Inflammatory macrophage (primary cell): ENCODE measurements at places on chromosomes 13 and 19.

DNA sequence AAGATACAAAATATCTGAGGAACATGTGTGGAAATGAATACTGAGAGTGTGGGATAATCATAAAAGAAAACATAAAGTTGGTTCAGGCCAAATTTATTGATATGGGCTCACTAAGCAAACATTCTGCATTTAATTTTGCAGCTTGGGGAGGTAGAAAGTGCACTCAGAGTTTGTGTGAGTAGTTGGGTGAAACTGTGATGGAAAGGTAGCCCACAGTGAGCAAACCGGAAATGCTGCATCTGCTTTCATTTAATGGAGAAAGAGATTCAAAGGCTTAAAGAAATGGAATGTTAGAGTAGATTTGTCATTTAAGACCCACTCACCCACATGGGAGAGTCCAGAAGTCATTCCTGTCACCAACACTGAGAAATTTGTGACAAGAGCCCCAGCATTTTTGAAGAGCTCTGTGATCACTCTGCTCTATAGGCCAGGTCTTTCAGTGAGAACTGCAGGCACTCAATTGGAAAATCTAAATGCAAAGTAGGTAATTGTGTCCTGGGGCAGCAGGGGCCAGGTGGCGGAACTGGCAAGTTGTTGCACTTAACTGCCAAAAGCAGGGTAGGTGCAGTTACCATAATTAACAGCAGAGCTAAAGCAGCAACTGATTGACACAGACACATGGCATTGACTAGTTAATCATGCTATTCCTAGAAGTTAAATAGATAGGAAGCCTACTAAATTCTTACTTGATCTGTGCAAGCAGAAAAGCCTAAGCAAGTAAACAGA is 1228.3 kb upstream of the PCDH20 start:
- DNase-seq, result no peak

GRCh38 chr19:13765395-13766094 is 1.2 kb downstream of the MRI1 start:
- DNase-seq, result no peak

DNA sequence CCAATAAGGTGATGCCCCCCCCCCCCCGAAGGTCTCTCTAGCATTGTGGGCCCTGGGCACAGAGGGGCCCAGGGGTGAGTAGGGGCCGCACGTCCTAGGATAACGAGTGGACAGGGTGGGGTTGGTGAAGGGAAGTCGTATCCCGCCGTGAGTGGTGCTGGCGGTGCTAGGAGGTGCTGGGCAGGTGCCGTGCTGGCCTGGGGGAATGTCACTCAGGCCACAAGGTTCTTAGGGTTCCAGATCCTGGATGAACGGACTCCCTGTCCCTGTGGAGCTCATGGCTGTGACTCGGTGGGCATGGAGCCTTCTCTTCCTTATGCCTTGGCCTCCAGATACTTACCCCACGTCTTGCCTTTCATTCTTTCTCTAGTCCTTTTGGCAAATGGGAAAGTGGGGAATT is 157.4 kb upstream of the SOX1 start:
- no peak for DNase-seq

DNA sequence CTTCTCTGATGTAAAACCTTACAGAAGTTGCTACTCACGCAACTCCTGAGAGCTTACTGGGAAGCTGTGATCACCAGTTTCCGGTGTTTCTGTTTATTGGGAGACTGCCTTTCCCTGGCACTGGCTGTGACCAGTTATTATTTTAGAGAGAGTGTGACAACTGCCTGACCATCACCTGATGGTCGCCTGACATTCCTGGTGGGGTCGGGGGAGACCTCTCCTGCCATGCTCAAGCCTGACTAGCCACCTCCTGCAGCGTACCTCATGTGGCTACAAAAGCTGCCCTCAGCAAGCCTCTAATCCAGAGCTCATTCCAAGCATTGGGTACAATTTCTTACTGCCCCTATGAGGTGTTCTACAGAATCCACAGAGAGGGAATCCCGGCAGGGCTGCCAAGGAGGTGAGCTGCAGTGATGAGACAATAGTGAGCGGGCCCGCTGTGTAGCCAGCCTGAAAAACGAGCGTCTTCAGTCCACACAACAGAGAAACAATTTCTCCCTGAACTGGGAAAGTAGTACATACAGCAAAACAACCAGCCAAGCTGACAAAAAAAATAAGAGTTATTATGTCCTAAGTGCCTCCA is 28.7 kb downstream of the GJA3 start:
- no peak for DNase-seq

DNA sequence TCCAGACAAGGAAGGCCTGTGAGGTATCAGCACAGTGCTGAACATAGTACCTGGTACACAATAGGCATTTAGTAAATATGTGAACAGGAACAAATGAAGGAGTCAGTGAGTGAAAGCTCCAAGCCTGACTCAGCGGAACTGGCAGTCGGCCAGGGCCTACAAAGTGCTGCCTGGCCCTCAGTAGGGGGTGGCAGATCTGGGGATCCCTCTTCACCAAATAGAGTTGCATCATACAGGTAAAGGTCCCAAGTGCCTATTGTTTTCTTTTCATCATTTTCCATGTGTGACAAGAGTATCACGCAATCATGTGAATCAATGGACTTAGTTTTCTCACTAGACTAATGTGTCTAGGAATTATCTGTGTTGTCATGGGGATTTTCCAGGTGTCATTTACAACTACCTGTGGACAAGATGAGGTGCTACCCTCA is 9.2 kb downstream of the CYP2B6 start:
- DNase-seq, result no peak

DNA sequence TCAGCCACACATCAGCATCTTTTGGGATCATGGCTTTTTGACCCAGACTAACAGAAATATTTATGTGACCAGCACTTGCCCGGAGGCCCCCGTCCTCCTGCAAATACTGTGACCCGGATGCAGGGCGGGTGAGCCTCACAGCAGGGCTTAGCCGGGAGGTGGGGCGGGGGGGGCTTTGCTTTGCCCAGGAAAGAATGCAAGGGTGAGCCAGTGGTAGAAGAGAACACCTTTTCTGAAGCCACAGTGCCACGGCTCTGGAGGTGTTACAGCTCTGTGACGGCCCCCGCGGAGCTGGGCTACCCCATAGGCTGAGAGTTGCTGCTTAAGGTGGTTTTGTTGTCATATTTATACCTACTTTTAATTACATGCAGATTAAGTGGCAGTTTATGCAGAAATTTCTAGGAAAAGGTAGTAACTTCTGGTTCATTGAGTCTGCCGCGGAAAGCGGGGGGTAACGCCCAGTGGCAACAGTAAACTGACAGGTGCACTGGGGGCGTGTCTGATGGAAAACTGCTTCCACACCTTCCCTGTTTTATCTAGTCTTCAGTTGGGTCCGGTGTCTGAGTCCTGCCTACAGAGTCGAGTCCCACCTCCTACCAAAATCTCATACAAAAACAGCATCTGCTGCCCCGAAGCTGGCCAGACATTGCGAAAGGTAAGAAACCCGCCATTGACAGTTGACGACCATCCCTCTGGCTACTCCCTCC is 187.9 kb downstream of the TEX29 start:
- no peak for DNase-seq

GRCh38 chr19:46296722-46297461 is at the start of gene HIF3A:
Gene HIF3A (plus strand): TSS chr19:46297042. CDS start chr19:46297077, 35 bp downstream.
- no peak for DNase-seq

GRCh38 chr19:18651733-18652132 is 14.9 kb downstream of the KLHL26 start:
- no peak for DNase-seq

DNA sequence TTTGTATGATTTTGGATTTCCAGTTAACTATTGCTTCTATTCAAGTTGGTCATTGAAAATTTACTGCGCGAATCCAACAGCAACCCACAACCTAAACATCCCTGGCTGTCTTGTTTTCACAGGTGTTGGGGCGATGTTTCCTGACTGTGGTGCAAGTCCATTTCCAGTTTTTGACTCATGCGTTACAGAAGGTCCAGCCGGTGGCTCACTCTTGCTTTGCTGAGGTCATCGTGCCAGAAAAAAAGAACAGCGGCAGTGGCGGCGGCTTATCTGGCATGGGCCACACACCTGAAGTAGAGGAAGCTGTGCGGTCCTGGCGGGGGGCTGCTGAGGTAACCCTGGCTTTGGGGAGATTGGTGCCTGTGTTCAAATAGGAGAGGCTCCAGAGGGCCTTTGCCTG is 45.2 kb upstream of the GPI start:
- DNase-seq, result no peak

- no peak for DNase-seq
These were observed 143.4 kb downstream of the NALCN start for GRCh38 chr13:101272886-101273285.

GRCh38 chr19:27955485-27956480 is 1257.2 kb downstream of the UQCRFS1 start:
- no peak for DNase-seq

- DNase-seq, result peak; percentile 72
These were observed 23.3 kb downstream of the LYPD4 start for GRCh38 chr19:41821003-41821735.

- DNase-seq, result no peak
These were observed 17.4 kb upstream of the BCL3 start for GRCh38 chr19:44731081-44731480.

- DNase-seq, result no peak
These were observed 275.6 kb downstream of the DCLK1 start for GRCh38 chr13:35855531-35856019.

- no peak for DNase-seq
These were observed 12.2 kb downstream of the PPP1R12C start for GRCh38 chr19:55105237-55105636.

- no peak for DNase-seq
These were observed 38.7 kb downstream of the MLLT1 start for GRCh38 chr19:6241056-6241455.

DNA sequence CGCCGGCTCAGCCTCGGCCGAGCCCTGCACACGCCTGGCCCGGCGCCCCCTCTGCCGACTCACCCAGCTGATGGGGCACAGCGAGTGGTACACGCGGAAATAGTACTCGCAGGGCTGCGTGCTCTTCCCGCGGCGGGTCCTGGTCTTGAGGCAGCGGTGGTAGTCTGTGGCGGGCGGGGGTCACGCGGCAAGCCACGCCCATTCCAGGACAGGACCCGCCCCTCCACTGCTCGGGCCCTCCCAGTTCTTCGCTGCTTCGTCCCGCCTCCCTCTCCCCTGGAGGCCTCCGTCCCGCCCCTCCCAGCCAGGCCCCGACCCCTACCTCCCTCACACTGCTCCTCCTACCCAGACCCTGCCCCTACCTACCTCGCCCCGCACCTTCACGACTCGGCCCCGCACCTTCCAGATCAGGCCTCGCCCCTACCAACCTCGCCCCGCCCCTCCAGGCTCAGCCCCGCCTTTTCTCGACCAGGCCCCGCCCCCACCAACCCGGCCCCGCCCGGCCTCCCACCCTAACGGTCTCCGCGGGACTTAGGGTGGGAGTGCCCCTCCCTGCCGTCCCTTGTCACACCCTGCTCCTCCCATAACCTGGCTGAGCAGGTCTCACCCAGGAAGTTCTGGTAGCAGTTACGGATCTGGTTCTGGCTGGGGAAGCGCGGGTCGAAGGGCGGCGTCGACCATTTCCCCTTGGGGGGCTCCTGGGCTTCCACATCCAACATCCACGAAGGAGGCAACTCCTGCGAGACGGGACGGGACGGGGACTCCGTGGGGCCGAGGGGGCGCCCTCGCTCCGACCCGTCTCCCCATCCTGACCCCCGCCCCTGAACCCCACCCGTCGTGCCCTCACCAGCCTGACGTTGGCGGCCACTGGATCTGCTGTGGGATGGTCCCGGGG is 469 bp downstream of the COX6B2 start:
- peak; percentile 30 for DNase-seq

GRCh38 chr13:71456136-71456535 is 410.9 kb downstream of the DACH1 start:
- no peak for DNase-seq

- DNase-seq, result no peak
These were observed 203.8 kb upstream of the SOX1 start for GRCh38 chr13:111862836-111863815.

DNA sequence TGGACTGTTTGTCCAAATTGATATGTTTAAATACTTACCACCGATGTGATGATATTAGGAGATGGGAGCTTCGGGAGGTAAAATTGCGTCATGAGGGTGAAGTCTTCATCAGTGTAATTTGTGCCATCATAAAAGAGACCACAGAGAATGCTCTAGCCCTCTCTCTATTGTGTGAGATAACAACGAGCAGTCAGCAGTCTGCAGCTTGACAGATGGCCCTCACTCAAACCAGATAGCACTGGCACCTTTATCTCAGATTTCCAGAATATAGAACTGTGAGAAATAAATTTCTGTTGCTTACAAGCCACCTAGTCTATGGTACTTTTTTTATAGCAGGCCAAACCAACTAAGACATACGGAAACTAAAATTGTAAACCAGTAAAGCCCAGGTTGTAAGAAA is 1718.9 kb upstream of the MIR17HG start:
- no peak for DNase-seq

GRCh38 chr19:51735759-51736449 is 12.1 kb upstream of the HAS1 start:
- DNase-seq, result peak; percentile 98

GRCh38 chr19:47897861-47898260 is 11.7 kb upstream of the SULT2A1 start:
- no peak for DNase-seq

DNA sequence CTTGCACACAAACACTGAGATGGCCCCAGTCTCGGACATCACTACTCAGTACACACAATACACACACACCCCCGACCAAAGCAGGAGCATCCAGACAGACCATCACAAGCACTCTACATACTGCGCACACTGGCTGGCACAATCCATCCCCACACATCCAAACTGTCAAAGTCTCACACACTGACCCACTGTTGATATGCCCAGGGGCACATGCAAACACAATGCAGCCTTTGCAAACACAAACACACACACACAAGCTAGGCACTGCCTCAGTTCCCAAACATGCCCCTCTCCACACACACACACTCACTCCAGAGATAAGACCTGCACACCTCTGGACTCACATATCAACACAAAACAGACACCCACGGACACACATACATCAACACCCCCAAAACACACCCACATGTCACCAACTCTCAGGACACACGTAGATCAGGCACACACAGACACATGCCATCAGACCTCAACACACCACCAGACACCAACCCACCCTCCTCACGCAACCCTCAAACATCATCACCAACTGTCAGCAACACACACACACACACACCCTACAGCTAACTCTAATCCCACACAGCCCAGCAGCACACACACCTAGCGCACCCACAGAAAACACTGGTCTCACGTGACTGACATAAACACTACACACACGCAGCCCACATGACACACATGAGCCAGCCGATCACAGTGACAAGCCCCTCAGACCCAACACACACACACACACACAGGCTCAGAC is 1.9 kb downstream of the BBC3 start:
- peak; percentile 51 for DNase-seq

- DNase-seq, result no peak
These were observed at the start of gene COX7A1 for GRCh38 chr19:36152352-36153091. Gene COX7A1 (minus strand): TSS chr19:36152447. CDS start chr19:36152407, 40 bp downstream.

GRCh38 chr13:25912961-25913360 is 138.9 kb downstream of the SHISA2 start:
- DNase-seq, result no peak

DNA sequence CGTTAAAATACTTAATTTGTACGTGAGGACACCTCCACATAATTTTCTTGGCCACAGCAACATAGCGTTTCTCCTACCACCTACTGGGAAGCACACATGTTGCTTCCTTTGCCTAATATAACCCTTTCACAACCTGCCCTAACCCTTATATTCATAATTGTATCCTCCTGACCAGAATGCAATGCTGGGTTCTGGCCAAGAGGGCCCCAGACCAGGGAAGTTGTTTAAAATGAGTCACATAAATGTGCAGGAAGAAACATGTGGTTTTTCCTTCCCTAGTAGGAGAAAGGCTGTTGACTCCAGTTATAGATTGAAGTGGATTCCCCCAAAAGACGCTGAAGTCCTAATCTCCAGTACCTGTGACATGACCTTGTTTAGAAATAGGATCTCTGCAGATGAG is 187.3 kb downstream of the NUFIP1 start:
- peak; percentile 89 for DNase-seq

GRCh38 chr19:34618410-34618809 is 58.5 kb downstream of the SCGB2B2 start:
- DNase-seq, result no peak
